NCI-H446 treated with DMSO at 0.1 percent for 48 hours (cell line): ENCODE measurements at places on chromosomes 2 and 18.

DNA sequence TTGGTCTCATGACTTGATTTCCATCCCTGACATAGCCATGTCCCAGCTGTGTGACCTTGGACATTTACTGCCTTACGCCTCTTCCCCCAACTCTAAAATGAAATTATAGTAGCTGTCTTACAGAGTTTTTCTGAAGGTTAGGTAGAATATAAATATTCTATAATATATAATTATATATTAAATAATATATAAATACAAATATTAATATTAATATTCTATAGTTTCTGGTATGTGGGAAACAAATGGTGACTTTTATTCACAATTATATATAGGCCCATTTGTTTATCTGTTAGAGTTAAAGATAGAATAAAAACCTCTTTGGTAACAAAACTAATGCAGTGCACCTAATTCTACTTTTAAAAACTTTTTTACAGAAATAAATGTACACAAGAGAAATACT, 1.7 kb downstream of the RBBP8 start:
- no peak for DNase-seq

DNA sequence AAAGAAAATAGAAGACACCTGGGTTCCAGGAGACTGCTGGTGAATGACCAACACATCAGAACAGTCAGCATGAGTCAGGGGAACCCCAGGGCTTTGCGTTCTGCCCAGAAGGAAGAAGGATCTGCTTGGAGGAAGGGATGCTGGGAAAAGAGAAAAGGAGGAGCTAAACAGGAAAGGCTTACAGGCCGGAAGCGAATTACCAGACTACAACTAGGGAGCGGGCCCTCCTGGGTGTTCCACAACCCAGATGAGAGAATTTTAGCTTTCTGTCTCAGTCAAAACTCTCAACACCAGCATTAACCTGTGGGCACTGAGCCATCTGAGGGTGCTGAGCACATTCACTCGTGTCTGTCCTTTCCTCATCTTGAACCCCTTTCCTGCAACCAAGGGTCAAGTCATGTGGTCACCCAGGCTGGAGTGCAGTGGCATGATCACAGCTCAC, 19.2 kb downstream of the CDC42EP3 start:
- DNase-seq: no peak

DNA sequence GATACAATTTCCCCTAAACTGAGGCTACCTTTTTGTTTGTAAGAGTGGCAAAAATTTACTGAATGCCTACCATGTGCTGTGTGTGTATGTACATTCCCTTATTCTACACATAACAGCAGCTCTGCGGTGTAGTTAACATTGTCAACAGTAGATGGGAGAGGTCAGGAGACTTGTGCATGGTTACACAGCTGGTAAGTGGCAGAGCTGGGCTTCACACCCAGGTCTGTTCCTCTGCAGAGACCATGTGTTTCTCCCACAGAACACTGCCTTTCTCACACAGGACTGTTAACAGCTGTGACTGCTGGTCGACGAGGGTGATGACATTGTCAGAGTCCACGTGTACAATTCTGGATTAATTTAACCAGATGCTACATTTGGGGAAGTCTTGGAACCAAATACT, 49.1 kb downstream of the EML6 start:
- DNase-seq: no peak

- peak; percentile 40 for DNase-seq
These were observed 61.6 kb downstream of the ST3GAL5 start for GRCh38 chr2:85826990-85827878.

GRCh38 chr18:27400001-27400400, 214.9 kb upstream of the CHST9 start:
- no peak for DNase-seq

DNA sequence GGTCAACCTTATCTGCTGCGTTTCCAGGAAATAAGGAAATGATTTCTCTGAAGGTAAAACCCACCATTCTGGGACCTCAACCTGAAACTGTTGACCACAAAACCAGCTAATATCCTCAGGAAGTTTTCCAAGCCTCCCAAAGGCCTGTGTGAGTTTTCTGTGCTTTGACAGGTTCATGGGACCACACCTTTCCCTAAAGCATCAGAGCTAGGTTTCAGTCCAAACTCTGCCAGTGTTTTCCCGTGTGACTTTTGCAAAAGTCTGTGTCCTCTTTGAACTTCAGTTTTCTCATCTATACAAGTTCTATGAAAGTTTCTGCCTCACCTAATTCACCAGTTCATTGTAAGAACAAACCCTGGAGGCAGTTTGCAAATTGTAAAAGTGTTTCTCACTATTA, 39.8 kb downstream of the VSNL1 start:
- no peak for DNase-seq

GRCh38 chr2:189304360-189304759, 124.8 kb upstream of the COL5A2 start:
- no peak for DNase-seq

- peak; percentile 20 for DNase-seq
These were observed 57.6 kb downstream of the VAPA start for GRCh38 chr18:9971313-9971920.

GRCh38 chr2:241895712-241896641, 26.4 kb downstream of the RTP5 start:
- DNase-seq: no peak

- DNase-seq: no peak
These were observed 55.7 kb downstream of the NPAS2 start for GRCh38 chr2:100875516-100876230.

- no peak for DNase-seq
These were observed 1.8 kb upstream of the PTPN18 start for GRCh38 chr2:130354139-130354428.

GRCh38 chr2:149849136-149849535, 261.6 kb upstream of the MMADHC start:
- DNase-seq: no peak

DNA sequence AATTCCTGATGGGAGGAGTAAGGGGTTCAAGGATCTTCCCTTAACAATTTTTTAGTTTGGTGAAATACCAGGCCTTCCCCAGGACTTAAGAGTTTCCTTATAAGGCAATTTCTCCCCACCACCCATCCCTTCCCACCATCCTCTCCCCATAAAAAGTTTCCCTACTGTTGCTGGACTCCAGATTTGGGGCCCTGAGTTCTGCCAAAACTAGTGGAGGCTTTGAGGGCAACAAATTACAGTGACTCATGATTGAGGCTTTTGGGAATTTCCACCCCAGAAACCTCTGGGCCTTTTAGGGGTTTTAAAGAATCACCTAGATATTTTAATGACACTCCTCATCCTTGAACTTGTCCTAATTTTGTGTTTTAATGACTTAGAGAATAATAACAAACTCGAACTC, 14.3 kb upstream of the EN1 start:
- no peak for DNase-seq

DNA sequence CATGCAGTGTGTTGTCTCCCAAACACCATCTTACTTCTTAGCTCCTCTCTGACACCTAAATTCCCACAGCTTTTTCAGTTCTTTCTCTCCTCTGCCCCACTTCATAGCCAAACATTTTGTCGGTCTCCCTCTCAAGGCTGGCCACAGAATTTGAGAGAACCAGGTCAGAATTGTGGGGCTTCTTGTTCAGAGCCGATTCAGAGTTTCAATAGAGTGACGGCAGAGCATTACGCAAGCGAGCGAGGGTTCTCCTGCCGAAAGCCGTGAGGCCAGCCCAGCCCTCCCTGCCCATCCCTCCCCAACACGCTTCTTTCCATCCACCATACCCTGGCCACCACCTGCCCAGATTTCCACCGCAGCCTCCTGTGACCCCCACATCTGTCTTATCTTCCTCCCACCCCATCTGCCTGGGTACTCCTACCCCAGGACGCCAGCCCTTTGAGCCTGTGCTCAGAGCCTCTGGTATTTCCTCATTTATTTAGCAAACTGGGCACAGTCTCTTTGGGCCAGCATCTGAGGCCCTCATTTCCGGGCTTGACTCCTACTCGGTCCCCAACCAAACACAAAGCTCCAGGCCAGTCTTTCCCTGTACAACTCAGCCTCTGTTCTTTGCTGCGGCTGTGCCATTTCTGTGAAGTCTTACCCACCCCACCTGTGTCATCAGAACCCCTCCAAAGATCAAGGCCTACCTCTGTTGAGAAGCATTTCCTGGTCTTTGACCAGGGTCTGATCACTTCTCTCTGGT, 70.0 kb upstream of the MAP4K4 start:
- no peak for DNase-seq

- DNase-seq: no peak
These were observed 22.7 kb upstream of the PKDCC start for GRCh38 chr2:42025151-42025582.

- DNase-seq: no peak
These were observed 18.8 kb downstream of the TUBB6 start for GRCh38 chr18:12326711-12327460.

GRCh38 chr2:192208848-192209247, 14.1 kb upstream of the TMEFF2 start:
- no peak for DNase-seq

DNA sequence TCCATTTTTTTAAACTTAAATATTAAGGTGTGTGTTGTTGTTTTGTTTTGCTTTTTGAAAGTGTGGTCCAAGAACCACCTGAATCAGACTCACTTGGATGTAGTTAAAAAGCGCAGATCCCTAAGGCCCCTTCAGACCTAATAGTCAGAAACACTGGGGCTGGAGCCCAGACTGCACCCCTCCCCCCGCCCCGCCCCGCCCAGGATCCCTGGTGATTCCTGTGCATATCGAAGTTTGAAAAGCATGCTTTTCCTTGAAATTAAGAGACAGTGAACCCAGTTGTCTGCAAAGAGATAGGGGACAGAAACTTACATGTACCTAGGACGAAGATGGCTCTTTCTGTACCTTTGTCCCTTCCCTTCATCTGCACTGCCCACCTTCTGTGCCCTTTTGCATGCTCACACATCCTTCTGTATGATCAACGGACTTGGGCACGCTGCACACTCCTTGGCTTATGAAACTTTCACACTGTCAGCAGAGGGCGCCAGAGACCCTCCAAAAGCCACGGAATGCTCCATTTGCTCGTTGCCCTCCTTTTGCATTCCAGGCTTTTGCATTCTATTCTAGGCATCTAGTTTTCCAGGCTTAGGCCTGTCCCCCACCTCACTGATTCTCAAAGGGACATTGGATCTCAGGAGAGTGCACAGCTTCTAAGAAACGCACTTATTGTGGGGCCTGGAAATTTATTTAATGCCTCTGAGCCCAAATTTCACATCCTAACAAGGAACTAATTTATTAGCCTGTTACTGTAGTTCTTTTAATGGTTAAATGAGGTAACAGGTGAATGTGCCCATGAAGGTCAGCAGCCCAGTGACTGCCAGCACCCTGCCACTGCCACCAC, 32.8 kb upstream of the SLC14A1 start:
- DNase-seq: peak; percentile 11

DNA sequence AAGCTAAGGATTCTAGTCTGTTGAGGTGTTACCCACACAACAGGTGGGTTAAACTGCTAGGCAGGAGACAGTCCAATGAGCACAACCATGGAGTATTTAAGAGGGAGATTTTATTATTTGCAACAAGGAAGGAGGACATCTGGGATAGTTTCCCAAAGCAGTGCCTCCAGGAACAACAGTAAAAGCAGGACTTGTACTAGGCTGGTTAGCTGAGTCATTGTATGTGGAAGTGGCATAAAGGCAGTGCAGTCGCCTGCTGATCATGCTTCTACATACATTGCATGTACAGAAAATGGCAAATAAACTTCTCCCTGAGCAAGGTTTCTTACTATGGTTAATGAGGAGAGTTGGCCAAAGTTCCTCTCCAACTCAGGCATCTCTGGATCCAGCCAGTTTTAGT, 46.1 kb upstream of the CYTIP start:
- no peak for DNase-seq

GRCh38 chr2:105834931-105835330, 90.2 kb downstream of the NCK2 start:
- no peak for DNase-seq

DNA sequence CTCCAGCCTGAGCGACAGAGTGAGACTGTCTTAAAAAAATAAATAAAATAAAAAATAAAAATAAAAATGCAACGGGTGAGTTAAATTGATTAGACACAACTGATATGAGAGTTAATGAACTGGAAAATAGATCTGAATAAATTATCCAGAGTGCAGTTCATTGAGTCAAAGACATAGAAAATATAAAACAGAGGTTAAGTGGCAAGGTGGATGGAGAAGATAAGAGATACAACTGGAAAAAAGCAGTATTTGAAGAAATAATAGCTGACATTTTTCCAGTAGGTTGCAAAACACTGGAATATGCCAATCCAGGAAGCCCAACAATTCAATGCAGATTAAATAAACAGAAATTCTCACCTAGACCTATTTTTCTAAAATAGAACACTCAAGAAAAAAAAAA, 10.7 kb downstream of the CGREF1 start:
- no peak for DNase-seq

DNA sequence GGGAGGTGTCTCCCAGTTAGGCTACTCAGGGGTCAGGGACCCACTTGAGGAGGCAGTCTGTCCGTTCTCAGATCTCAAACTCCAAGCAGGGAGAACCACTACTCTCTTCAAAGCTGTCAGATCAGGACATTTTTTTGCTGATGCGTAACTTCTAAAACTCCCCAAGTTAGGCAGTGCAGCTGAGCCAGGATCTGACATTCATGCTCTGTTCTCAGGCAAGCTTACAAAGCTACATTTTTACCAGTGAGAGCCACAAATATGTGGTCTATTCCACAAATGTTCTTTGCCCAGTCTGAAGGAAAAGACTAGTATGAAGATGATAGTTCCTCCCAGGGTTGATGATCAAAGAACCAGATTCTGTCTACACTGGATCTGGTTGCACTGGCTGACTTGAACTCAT, 184.1 kb downstream of the MTCL1 start:
- no peak for DNase-seq

DNA sequence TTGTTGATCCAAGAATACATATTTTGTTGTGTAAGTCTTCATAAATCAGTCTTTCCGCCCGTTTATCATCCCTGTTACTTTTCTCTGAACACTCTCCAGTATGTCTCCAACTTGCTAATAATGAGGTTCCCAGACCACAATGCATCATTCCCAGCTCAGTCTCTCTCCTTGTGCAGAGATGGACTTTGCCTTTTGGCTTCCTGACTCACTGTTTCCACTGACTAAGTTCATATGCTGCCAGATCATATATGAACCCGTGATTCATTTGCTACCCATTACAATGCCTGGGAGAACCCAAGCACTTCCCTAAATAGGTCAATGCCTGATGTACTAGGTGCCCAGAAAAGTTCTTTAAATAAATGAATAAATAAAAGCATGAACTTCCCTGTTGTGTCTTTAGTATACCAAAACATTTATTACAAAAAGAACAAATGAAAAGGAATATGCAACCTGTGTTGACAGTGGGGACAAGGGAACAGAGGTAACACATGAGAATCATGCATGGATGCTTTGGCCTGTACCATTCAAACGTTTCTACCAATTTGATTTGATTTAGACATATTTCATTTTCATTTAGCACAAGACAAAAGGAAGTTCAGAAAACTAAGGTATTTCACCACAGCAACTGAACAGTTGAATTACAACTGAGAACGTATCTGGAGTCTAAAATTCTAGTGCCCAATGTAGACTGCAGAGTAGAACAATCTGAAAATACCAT, 215.4 kb upstream of the HNRNPA3 start:
- DNase-seq: no peak
